ENCODE measurements at places on chromosomes 5 and 9.

GRCh38 chr9:136059851-136060670 is 35.0 kb downstream of the NACC2 start:
- DNase-seq, result no peak

- DNase-seq, result no peak
These were observed 64.1 kb downstream of the PLAC8L1 start for GRCh38 chr5:146041180-146041789.

GRCh38 chr5:20041326-20042274 is 53.6 kb upstream of the CDH18 start:
- no peak for DNase-seq

- no peak for DNase-seq
These were observed 43.0 kb downstream of the USP20 start for GRCh38 chr9:129878291-129878690.

- DNase-seq, result no peak
These were observed 182.0 kb downstream of the LURAP1L start for GRCh38 chr9:12956805-12957204.

Data from Ammon's horn (tissue), 1 donor.